Activated CD8-positive, alpha-beta memory T cell treated with anti-CD3 and anti-CD28 coated beads for 1 hour (primary cell): ENCODE measurements at places on chromosomes 12 and 14.

- no peak for DNase-seq
These were observed 10.5 kb upstream of the NUAK1 start for GRCh38 chr12:106149096-106149784.

DNA sequence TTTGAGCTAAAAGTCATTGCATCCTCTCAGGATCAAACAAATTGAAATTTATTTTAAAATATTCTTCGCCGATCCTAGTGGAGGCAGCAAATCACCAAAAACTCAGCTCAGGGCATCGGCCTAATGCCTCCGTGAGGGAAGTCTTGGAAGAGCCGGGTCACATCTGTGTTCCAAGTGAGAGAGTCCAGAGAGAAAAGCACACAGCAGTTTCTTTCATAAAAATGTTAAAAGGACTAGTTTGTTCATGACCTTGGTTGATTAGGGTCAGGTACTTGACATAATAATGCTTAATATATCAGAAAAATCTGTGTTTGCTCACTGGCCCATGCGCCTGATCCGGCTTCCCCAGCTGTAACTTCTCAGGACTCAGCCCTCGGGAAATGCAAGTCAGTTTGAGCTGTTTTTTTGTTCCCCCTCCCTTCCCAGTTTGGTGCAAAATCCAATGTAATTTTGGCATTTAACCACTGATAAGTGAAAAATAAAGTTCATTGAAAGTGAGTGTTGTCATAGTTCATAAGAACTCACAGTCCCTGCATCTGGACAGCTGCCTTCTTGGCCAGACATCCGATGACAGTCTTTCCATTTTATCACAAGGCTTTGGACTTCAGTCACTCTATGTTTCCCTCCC, 161.7 kb downstream of the CAND1 start:
- DNase-seq: no peak

GRCh38 chr12:46300910-46301309, 32.1 kb upstream of the SLC38A1 start:
- DNase-seq: no peak

- no peak for DNase-seq
These were observed 25.9 kb upstream of the GALNT16 start for GRCh38 chr14:69234106-69234505.

DNA sequence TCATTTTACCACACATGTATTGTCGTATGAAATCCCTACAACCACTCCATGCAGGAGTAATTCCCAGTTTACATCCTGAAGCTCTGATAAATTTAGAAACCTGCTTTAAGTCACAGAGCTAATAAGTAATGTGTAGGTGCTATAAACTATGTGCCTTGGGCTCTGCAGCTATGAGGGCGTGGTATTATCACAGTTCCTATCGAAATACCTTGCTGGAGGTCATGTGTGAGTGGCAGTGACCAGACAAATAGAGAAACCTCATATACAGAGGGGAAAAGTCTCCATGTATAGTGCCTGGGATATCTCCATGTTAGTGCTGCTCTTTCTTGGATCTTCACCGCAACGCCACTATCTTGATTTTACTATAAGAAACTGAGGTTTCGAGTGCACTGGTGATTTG, 883 bp upstream of the TBC1D15 start:
- no peak for DNase-seq

DNA sequence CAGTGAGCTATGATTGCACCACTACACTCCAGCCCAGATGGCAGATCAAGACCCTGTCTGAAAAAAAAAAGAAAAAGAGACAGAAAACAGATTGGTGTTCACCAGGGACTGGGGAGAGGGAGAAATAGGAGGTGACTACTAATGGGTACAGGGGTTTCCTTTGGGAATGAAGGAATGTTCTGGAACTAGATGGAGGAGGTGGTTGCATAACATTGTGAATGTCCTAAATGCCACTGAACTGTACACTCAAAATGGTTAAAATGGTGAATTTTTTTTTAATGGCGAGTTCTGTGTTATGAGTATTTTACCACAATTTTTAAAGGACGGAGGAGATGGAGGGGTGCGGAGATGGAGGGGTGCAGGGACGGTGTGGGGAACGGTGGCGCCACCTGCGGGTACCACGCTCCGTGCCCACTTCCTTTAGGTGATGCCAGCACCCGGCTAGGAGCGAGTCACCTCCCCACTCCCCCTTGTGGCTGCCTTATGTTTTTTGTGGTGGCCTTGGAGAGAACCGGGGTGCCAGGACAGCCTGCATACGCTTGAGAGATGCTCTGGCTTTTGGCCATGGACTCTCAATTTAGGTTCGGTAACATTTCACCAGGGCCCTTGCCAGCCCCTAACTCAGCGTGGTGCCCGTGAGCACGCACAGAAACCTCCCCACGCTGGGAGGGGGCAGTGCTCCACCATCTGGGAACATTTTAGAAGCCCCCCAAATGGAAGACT, 16.1 kb downstream of the UBC start:
- peak; percentile 44 for DNase-seq

- DNase-seq: no peak
These were observed 399.4 kb downstream of the C12orf75 start for GRCh38 chr12:105729926-105730325.

DNA sequence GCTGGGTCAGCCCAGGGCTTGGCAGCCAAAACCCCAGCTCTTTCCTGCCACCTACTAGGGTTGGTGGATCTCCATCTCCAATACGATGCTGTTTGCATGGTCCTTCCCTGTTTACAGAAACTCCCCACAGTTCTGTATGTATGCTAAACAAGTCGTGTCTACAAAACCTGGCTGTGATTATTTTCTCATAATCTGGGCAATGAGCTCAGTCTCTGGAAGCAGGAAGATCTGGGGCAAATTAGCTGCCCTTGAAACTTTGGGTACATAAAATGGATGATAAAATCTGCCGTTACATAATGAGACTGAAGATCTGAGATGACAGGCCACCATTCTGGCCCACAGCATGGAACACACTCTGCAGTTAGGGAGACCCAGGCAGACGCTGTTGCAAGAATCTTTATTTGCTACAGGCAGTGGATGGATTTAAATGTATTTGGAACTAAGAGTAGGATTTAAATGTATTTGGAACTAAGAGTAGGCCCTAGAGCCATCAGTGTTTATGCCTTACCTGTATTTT, 31.7 kb downstream of the ACADS start:
- DNase-seq: no peak

DNA sequence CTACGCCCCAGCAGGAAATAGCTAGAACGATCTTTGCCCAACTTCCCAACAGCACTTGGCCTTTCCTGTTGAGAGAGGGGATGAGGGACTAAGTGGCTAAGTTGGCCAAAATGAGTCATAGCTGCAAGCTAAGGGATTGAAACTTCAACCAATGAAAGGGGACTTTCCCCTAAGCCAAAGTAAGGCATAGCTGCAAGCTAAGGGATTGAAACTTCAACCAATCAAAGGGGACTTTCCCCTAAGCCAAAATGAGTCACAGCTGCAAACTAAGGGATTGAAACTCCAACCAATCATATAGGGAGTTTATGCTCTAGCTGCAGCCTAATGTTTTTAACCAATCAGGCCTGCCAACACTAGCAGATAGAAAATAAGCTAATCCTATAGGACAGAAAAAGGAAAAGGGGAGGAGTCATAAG, 100.5 kb upstream of the SSTR1 start:
- no peak for DNase-seq

DNA sequence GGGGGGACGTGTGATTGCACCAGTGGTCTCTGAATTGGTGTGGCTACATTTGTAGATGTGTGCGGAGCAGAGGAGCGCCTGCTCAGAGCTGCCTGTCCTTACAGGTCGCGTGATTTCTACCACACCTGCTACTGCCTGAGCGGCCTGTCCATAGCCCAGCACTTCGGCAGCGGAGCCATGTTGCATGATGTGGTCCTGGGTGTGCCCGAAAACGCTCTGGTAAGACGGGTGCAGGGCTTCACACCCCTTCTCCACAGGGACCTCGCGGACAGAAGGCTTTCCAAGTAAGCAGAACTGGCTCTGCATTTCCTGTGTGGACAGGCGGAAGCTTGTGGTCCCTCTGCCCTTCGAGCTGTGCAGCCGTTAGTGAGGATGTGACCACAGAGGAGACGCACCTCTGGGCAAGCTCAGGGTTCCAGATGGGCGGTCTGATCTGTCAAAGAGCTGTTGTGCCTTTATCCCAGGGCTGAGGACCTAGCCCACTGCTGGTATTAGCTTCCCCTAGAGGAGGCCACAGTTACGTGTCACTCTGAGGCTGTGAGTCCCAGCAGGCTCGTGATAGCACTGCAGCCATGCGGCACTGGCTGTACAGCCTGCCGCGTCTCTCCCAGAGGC, 47.7 kb downstream of the MAX start:
- DNase-seq: no peak

DNA sequence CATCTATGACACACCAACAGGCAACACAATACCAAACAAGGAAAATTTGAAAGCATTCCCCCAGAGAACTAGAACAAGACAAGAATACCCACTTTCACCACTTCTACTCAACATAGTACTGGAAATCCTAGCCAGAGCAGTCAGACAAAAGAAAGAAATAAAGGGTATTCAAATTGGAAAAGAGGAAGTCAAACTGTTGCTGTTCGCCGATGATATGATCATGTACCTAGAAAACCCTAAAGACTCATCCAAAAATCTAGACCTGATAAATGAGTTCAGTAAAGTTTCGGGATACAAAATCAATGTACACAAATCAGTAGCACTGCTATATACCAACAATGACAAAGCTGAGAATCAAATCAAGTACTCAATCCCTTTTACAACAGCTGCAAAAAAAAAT, 8.1 kb upstream of the ATL1 start:
- no peak for DNase-seq
